ENCODE measurements at places on chromosomes 2 and 18.

DNA sequence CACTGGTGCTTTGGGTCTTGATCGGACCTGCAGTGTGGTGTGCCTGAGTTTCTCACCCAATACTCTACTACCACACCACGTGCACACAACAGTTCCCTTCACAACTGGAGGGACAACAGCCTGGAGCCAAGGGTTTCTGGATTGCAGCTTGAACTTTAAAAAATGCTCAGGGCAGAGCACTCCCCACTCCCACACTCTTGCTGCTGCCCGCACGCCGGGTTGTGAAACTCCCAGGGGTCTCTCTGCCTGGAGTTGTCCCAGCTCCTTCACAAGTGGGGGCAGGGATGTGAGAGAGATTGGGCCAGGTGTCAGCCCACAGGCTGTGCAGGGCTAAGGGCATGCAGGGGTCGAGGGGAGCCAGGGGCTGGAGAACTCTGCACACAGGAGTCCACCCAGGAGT, 89.4 kb downstream of the GALR1 start:
- no peak for DNase-seq

- DNase-seq, result no peak
These were observed at the start of gene TGIF1 for GRCh38 chr18:3450012-3450798. TSS of gene TGIF1 (plus strand) at chr18:3450172. CDS start at chr18:3450490, 318 bp downstream.

DNA sequence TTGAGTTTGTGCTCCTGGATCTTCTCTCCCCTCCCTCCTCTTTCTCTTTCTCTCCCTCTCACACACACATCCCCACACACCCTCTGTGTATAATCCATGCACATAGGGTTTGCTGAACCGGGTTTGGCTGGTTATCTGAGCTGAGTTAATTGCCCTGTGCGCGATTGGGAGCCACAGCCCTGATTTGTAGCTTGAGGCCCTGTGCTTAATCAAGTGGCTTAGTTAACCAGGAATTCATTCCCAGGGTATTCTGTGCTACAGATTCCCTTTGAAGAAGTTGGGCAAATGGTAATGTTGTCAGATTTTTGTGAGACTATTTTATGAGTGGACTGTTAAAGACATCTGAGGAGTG, 6.2 kb downstream of the PARD3B start:
- peak; percentile 22 for DNase-seq

DNA sequence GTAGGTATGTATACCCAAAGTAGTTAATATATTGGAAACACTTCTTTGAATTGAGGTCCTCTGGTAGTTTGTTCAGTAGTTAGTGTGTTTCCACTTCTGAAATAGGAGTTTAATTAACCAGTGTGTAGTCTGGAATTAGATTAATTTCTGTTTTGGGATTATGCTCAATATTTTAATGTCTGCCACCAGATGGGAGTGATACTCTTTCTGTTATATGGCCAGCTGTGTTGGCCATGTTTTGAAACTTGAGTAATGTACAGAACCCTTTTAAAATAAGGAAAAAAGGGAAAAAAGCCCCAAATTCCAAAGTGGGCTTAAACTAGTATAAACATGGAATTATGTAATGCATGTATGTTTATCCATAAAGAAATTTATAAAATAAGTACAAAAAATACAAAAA, 147.7 kb downstream of the CTNNA2 start:
- DNase-seq, result no peak

DNA sequence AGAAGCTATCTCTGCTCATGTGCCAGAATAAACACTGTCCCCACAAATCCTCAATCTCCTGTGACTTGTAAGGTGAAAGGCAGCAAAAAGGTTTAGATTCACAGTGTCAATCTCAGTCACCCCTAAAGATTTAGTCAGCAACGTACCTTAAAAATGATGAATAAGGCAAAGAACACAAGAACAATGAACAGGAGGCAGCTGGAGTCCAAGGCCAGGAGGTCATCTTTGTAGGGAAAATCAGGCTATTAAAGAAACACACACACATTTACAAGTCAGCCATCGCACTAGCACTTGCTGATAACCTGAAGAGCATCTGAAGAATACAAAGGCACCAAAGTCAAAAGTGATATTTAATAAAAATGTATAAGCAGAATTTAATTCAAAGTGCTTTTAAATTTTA, 16.6 kb downstream of the LAPTM4A start:
- DNase-seq, result no peak

DNA sequence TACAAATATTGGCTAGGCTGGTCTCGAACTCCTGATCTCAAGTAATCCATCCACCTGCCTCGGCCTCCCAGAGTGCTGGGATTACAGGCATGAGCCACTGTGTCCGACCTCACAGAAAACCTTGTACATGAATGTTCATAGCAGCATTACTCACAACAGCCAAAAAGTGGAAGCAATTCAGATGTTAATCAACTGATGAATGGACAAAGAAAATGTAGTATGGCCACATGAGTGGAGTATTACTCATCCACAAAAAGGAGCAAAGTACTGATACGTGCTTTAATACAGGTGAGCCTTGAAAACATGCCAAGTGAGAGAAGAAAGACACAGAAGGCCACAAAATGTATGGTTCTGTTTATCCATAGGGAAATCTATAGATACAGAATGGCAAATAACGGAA, 20.6 kb downstream of the CEP192 start:
- no peak for DNase-seq

GRCh38 chr2:31197166-31197565, 20.1 kb downstream of the CAPN14 start:
- DNase-seq, result no peak

- no peak for DNase-seq
These were observed 73.1 kb downstream of the AAK1 start for GRCh38 chr2:69570474-69570873.

DNA sequence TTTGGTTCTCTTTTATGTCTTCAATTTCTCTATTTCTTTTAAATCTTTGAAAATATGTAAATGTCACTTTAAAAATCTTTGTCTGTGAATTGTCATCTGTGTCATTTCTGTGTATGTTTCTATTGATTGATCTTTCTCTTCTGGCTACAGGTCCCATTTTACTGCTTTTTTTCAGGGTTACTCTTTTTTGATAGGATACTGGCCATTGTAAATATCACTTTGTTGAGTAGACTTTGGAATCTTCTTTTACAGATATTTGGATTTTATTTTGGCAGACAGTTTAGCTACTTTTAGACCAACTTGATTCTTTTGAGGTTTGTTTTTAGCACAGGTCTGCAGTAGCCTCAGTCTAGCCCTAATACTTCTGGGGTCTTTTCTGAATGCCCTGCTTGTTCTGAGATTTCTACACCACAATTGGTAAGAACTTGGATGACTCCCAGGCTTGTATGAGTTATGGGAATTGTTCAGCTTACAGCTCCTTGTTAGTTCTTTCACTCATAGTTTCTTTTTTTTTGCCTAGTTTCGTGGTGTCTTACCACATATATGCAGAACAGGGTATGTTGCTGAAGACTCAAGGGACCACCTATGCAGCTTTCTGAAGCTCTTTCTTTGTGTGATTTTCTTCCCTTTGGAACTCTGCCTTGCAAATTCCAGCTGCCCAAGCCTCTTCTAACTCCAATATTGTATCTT, 122.2 kb downstream of the QPCT start:
- no peak for DNase-seq
